GM20000 (cell line): ENCODE measurements at places on chromosomes 2 and 18.

- no peak for DNase-seq
Measured at GRCh38 chr2:131148426-131148825, 43.3 kb downstream of the PLEKHB2 start.

- no peak for DNase-seq
Measured at GRCh38 chr2:184004948-184005672, 593.2 kb upstream of the ZNF804A start.

DNA sequence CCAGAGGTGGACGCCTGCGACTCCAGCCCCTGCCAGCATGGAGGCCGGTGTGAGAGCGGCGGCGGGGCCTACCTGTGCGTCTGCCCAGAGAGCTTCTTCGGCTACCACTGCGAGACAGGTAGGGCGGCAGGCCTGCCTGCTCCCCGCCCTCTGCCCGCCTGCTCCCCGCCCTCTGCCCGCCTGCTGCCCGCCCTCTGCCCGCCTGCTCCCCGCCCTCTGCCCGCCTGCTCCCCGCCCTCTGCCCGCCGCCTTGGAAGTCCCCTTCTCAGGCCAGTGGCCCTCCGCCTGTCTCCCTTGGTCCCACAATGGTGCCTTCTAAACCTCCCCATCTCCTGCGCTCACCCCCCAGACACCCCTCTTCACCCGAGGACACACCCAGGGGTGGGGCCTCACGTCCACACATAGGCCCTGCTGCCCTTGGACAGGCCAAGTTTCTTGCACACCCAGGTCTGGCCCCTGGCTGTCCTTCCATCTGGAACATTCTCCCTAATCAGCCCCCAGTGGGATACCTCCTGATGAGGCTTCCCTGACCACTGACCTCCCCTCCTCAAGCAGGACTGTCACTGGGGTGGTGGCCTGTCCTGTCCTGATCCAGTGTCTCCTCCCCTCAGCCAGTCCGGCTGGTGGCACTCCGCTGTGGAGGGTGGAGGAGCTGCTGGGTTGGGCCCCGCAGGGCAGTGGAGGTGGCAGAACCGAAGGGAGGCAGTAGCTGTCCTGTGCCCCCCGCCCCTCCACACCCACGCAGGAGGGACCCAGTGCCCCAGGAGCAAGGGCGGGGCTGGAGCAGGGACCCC is 37.9 kb downstream of the MTERF4 start:
- DNase-seq: peak; percentile 60

DNA sequence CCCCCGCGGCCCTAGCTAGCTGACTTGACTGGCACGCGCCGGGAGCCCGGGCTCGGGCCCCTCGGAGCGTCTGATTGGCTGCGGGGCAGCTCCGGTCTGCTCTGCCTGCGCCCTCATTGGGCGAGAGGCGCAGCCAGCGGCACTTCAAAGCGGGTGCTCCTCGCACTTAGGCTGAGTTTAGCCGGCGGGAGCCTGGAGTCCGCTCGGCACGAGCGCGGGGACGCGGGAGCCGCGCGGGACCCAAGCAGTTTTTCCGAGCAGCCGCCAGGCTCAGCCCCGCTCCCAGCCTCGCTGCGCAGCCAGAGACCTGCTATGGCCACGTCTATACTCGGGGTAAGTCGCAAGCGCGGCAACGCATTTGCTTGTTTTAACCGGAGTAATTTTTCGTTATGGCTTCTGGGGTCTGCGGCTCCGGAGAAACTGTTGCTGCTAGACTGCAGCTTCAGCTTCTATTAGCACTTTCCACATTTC is at the start of gene SP9:
SP9 (plus strand) TSS at position 174 of the 471 bp plus-strand sequence; CDS start at position 313, 139 bp downstream.
- peak; percentile 71 for DNase-seq

GRCh38 chr2:72793798-72794440 is 31.9 kb downstream of the EXOC6B start:
- no peak for DNase-seq
